Hindlimb muscle (tissue), 1 donor: ENCODE measurements at places on chromosomes 6 and 20. TPM values are rescaled to one million over a fixed set of nuclear protein-coding genes. Genes with fewer than 3 reads are reported as not detected.

DNA sequence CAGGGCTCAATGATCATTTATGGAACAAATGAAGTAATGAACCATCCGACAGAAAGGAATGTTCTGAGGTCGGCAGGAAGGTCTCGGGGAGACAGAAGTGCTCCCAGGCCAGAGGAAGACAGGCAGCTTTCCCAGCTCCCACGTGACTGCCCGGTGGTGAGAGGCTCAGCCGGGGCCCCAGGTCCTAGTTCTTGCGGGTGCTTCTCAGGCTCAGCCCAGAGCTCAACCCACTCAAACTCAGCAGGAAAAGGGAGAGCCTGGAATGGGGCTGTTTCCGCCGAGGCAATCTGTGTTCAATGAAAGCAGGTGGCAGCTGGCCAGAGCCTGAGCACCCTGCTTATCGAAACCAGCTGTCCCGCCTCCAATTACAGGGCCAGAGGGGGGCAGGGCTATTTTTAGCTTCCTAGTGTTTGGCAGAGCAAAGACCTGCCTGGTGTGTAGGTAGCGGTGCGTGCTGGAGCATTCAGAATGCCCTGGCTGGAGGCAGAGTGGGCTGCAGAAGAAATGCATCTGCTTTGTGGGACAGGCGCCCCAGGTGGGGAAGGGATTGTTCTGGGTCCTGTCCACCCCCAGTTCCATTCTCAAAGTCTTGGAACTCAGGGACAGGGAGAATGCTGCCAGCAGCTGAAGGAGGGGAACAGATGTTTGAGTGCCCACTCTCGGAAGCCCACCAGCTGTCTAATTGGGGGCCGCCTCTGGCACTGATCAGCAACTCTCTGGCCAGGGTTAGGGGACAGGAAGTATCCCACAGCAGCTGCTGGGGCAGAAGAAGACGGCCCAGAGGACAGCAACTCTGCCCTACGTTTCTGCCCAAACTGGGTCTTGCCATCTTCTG lies 145.1 kb downstream of the PREX1 start:
- DNase-seq = peak; percentile 81

PXDC1 gene
- 19.6 TPM for polyA plus RNA-seq

DNA sequence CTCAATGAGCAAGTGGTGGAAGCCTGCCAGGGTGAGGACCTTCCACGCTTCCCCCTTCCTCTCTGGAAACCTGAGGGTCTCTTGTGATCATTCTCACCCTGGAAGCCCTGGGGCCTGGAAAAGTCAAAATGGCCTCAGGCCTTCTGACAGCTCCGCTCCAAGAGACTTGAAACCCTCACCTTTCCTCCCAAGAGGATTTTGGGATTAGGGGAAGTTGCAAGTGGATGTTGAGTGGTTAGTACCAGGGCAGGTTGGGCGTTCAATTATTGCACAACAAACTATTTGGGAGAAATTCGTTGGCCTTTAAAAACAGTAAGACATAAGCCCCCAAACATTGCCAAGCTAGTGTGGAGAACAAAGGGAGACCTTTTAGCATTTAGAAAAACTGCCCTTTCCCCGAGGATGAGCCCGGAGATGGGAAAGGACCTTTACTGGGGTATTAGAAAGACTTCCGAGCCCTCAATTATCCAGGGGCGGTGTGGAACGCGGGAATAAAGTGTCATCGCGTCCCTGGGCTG lies 4.7 kb downstream of the NKX2-2 start:
- no peak for DNase-seq

DNA sequence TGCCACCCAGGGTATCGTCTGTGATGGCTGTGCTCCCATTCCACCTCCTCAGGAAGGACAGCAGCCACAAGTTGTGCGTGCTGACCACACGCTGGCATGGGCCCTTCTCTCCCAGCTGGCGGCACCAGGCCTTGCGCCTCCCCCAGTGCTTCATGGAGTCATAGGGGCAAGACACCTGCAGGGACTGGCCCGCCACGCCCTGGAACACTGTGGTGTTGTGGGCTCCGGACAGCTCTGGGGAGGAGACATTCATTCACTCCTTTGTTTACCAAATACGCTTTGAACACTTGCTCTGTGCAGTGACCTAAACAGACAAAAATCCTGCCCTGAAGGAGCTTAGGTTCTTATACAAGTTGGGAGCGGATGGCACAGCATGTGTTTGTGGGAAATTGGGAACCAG lies 1.5 kb downstream of the TREM2 start:
- no peak for DNase-seq

UBD gene
- 0.25 TPM for polyA plus RNA-seq

GRCh38 chr6:166417285-166417691 lies 34.5 kb upstream of the MPC1 start:
- DNase-seq = no peak

- no peak for DNase-seq
Observed at GRCh38 chr6:87027021-87027420, 67.9 kb downstream of the CGA start.

GRCh38 chr6:5423251-5423650 lies 161.9 kb downstream of the FARS2 start:
- DNase-seq = no peak

- peak; percentile 8 for DNase-seq
Observed at GRCh38 chr20:1423625-1424106, 30.8 kb upstream of the FKBP1A start.

DNA sequence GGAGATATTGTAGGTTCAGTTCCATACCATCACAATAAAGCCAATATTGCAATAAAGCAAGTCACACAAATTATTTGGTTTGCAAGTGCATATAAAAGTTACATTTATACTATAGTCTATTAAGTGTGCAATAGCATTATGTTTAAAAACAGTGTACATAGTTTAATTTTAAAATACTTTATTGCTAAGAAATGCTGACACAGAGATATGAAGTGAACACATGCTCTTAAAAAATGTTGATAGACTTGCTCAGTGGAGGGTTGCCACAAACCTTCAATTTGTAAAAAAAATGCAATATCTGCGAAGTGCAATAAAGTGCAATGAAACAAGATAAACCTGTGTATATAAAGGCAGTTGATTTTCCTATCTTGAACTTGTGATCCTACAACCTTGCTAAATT lies 161.5 kb downstream of the PRDM13 start:
- no peak for DNase-seq

UBE2J1 gene
- 34.8 TPM for polyA plus RNA-seq

DNA sequence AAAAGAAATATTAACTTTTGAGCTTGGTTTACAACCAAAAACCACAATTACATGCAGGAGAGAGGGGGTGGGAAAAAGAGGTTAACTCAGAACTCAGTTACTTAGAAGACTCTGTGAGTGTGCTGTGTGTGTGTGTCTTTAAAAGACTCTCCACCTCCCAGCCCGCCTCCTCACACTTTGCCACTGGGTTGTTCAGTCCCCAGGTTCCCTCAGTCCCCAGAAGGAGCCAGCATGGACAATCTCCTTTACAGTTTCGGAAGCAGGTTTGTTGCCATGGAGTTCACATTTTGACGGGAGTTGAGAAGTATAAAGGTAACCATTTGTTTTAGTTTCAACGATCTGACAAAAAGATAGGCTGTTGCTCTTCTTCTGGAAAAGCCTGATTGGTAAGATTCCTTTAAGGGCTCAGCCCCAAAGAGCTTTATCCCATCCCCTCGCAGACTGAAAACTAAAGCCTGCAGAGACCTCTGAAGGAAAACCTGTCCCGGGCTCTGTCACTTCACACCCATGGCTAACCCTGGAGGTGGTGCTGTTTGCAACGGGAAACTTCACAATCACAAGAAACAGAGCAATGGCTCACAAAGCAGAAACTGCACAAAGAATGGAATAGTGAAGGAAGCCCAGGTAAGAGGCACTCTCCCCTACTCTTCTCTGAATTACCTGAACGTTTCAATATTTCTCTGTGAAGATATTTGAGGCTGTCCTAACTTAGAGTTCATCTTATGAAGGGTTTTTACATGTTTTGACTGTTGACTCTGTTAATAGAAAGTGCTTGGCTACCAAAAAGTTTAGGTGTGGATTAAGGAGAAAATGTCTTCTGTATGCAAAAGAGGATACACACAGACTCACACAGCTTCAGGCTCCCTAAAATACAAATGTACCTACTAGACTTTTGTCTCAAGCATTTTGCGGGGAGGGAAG lies at the start of gene SPTLC3:
TSS of gene SPTLC3 (plus strand) at position 212 of the 921 bp plus-strand sequence. CDS start at position 508, 296 bp downstream.
- peak; percentile 60 for DNase-seq

ERVFRD-1 gene
- 0.08 TPM for polyA plus RNA-seq

EGFL8 gene
- polyA plus RNA-seq = 29.5 TPM

DNA sequence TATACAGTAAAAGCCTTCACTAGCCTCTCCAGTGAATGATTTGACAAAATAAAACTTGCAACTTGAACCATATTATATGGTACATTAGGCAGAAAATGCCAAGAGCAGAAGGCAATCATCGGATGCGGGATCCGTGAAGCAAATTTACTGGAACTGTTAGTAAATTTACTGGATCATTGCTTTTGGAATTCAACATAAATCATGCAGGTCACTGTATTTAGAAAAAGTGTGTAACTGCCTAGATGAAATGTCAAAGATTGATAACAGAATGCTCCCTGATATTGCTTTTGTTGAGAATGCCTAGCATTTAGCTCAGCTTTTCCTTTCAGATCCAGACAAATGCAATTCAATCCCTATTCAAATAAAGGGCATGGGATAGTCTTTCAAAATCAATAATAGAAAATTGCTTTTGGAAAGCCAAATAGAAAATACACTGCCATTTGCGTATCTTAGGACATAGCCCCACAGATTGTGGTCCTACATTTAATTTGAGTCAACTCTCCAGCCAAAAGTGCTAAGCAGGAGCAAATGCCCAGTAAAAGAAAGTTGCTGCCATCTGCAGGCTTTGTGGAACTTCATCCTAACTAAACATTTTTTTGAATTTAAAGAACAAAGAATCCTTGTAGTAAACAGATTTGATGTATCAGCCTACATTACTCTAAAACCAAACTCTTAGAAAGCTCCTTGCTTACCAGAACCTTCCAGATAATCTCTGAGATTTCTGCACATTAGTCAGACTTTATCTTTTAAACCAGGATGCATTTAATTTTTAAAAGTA lies 109.5 kb upstream of the HSF2 start:
- DNase-seq = peak; percentile 35

BAG2 gene
- 8.8 TPM for polyA plus RNA-seq

HECA gene
- polyA plus RNA-seq = 18.2 TPM

DNA sequence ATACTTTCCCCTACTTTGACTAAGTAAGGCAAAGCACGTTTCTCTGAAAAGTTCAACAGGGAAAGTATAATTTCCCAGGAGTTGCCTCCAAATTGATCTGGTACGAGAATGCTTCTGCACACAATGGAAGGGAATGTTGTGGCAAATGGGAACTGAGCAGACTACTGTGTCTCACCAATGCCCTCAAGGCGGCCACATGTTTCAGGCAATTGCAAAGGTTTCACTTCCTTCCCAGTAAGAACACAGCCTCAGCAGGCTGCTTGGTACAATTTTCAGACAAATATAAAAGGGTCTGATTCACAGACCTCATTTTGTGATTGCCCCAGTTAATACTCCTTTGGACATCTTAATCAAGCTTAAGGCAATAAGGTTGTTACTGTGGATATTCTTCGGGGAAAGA lies 71.2 kb downstream of the KIAA0319 start:
- DNase-seq = no peak

GRCh38 chr20:35134472-35134871 lies 12.7 kb downstream of the EDEM2 start:
- DNase-seq = no peak

GRCh38 chr6:1608222-1609040 lies 1.3 kb upstream of the FOXC1 start:
- no peak for DNase-seq

DNA sequence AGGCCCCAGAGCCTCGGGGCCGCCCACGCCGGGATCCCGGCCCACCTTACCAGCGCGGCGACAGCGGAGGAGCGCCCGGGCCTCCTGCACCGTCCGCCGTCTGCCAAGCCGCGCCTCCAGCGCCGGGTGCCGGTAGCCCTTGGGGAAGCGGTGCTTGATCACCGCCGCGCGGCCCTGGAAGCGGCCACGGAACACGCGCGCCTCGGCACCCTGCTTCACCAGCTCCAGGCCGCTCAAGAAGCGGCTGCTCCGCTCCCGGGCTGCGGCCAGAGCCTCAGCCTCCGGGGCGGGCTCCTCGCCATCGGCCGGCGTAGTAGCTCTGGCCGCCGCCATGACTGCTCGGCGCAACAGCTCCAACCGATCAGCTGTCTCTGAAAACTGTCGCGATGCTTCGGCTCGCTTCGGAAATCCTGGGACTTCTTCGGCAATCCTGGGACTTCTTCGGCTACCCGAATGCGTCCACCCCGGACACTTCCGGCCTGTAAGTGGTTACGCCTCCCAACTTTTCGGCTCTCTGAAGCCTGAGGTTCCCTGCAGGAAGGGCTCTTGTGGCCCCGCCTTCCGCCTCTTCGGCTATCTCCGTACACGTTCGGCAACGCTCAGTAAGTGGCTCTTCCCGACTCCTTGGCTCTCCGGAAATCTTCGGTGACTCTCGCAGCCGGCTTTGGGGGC lies at the start of gene TP53RK:
TSS of gene TP53RK (minus strand) at position 363 of the 672 bp plus-strand sequence. CDS start at position 333, 30 bp downstream.
- peak; percentile 100 for DNase-seq

- no peak for DNase-seq
Observed at GRCh38 chr6:43242908-43243663, at the start of gene TTBK1. Gene TTBK1 (plus strand): TSS chr6:43243481. CDS start chr6:43246661, 3,180 bp downstream.

PLCB4 gene
- polyA plus RNA-seq = 3.2 TPM

MRPL14 gene
- polyA plus RNA-seq = 37.7 TPM
